ENCODE measurements at places on chromosomes 2 and 18.

GRCh38 chr2:20621366-20622295 lies 29.3 kb downstream of the HS1BP3 start:
- no peak for DNase-seq

- no peak for DNase-seq
These were observed 51.9 kb downstream of the PLA2R1 start for GRCh38 chr2:160010361-160011145.

- DNase-seq, result no peak
These were observed 51.2 kb downstream of the GYPC start for GRCh38 chr2:126707191-126707590.

GRCh38 chr2:145724311-145724898 lies 1204.5 kb upstream of the ZEB2 start:
- DNase-seq, result no peak

Data from SW480 (cell line).